Esophagus muscularis mucosa (tissue), 4 donors: ENCODE measurements at places on chromosomes 4 and X.

DNA sequence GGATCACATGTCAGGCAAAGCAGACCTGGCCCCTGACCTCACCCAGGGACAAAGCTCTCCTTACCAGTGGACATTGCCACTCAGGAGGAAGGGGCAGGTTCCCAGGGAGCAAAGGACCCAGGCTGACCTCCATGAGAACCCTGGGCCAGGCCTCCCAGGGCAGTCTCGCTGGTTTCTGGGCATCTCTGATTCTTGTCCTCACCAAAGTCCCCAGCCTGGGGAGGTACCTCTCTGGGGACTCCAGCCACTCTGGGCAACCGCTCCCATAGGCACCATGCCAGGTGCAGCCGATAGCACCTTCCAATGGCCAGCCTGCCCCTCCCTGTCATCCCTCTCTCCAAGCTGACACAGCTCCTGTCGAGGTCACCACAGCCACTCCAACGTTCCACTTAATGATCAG, 7.9 kb downstream of the EVC2 start:
- DNase-seq, result no peak

- DNase-seq, result no peak
Observed at GRCh38 chr4:103204111-103204510, 6.0 kb upstream of the CENPE start.

DNA sequence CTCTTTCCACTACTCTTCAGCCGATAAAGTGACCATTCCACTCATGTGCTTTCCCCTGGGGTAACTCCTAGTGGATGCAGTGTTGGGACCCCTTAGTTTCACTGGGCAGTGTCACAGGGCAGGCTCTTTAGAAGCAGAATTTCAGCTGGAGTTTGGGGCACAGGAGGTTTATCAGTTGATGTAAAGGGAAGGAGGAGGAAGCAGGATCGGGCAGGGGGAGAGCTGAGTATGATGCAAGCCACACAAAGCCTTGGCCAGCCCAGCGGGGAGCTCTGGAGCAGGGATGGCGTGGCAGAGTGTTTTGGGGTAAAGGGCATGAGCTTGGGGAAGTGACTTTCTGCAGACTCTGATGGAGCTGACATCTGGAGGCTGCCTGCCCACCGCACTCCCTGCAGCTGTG, 19.3 kb downstream of the WDR13 start:
- no peak for DNase-seq

- no peak for DNase-seq
Observed at GRCh38 chr4:31674313-31674947, 954.3 kb downstream of the PCDH7 start.

- no peak for DNase-seq
Observed at GRCh38 chr4:128649575-128650205, 159.8 kb upstream of the JADE1 start.
